ENCODE measurements at places on chromosomes 5 and 9.
A peak's percentile ranks its signal among the peaks of the same experiment; 100 is the strongest.

- no peak for DNase-seq
These were observed 28.9 kb downstream of the GABRG2 start for GRCh38 chr5:162096448-162096847.

DNA sequence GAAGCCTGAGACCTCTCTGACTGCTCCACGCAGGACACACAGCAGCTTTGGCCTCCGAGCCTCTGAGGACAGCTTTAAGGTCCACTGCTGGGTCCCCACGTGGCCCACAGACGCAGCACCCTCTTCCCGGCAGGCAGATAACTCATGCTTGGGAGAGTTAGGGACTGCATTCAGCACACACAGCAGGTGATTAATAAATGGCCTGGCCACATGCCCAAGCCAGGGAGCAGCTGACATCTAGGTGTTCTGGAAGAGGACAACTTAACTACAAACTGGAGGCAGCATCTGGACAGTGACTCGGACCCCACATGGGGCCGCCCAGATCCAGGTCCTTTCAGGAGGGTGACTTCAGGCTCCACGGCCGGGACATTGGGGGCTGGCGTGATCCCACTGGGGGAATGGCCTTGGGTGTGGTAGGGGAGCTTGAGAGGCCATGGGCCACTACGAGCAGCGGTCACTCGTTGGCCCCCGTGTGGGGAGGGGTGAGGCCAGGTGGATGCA lies 11.3 kb downstream of the NINJ1 start:
- no peak for DNase-seq

DNA sequence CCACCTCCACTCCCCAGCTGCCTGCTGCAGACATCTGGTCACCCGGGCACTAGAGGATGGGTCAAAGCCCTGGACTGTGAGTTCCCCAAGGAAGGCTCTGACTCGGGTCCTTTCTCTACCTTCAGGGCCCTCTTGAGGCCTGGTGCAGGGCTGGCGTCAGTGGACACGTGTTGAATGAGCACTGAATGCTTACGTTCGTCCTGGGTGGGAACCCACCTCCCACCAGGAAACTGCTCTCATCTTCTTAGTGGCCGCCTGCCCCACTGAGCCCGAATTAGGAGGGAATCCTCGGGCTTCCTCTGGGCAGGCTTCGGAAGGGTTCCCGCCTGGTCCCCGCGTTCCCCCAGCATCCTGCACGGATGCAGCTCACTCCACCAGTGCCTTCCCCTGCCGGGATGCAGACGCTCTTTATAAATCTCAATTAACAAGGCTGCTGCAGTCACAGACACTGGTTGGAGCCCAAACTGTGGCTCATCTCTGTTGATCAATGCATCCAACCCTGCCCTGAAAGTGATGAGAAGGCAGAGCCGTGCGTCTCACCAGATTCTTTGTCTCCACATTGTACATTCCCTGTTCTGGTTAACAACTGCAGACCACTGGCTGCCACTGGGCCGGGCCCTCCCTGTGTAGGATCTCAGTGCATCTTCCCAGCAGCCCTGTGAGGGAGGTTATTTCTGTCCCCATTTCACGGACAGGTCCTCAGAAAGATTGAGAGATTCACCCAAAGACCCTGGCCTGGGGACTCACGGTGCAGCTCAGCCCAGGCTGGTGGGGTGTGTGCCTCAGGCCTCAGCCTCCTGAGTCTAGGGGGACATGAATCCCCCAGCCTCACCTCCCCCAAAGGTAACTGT lies 168.8 kb downstream of the GAPVD1 start:
- DNase-seq = no peak

DNA sequence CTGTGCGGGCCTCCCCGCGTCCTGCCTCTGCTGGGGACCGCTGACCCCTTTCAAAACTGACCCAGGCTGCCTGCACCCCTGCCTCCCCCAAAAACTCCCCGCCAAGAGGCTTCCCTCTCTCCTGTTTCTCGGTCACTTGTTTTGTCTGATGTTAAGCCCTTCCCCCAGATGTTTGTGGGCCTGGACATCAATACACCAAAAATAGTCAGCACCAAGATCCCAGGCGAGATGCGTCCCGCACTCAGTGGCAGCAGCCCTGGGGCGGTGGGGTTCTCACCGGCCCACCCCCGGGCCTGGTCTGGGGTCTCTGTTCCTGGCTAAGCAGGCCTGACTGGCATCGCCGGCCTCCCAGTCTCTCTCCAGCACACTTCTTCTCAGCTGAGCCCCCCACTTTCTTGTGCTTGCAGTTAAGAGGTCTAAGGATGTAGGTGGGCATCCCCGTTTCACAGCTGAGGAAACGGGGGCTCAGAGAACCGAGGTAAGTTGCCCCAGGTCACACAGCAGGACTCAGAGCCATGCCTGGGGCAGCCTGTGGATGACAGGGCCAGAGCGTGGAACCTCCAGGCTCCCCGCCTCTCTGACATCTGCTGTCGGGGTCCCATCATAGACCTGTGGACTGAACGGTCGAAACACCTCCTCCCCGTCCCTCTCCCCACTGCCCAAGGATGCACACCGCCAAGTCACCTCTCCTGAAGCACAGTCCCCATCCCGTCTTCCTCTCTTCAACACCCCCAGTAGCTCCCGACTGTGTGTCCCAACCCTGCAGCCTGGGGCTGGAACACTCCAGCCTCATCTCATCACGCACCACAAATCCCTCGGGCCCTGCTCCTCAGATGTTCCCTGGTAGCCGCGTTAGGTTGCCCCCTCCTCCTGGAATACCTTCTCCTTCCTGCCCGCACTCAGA lies 16.8 kb downstream of the FIBCD1 start:
- no peak for DNase-seq

DNA sequence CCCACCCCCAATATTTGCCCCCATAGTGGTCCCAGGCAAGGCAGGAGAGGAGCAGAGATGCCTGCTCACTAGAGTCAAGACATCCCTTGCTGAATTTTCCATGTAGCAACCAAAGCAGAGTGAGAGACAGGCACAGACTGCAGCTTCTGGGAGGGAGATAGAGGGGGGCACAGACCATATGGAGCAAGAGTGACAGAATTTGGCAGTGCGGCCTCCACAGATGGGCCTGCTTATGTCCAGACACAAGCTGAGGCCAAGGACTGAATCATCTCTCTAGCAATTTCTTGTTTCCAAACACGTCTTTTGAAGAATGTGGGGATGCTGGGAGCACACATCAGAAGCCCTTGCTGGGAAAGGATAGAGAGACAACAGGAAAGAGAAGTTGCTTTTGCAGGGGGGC lies 53.0 kb upstream of the ALDH1B1 start:
- DNase-seq = no peak

GRCh38 chr5:54626407-54626806 lies 108.8 kb downstream of the SNX18 start:
- no peak for DNase-seq

GRCh38 chr9:112338561-112338960 lies 5.1 kb upstream of the PTBP3 start:
- DNase-seq = no peak

DNA sequence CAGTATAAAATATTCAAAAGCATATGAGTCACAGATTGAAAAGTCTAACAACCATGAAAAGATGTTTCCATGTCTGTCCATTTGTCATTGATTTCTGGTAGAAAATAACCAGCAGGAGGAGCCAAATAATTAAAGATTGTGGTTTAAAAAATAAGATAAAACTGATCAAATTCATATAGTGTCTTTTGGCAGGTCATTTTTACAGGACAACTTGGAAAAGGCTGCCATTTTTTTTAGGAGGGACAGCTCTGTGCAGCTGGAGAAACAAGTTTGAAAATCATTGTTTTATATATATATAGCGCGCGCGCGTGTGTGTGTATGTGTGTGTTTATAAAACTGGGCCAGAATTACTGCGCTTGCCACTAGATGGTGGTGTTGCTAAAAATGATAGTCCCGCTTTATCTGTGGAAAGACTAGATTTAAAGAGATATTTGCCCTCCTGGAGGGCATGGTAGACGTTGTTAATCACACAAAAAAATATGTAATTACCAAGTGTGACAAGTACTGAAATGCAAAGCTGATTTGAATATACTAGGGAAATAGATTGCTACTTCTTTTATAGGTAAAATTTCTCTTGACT lies 1.3 kb upstream of the TRMO start:
- peak; percentile 73 for DNase-seq

All from activated gamma-delta T cell treated with Interleukin-2 at 50 U/mL for 16 hours (primary cell).